Hippocampal formation (tissue), 2 donors: ENCODE measurements at places on chromosomes 6 and 20.

DNA sequence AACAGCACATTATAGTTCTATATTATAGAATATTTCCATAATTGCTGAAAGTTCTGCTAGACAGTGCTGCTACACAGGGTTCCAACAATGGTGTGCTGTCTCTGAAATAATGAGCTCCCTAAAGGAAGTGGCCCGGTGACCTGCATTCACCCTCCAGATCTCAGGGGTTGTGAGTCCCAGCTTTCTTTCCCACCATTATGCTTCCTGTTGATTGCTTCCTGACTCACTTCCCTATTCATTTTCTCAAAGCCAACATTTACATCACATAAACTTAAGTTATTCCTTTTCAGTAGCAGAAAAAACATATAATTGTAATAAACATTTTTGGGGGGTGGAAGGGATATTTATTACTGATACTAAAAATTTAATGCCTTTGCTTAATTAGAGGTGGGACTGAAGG lies 12.9 kb upstream of the CCN6 start:
- no peak for DNase-seq

GRCh38 chr6:169141671-169142537 lies 111.7 kb downstream of the THBS2 start:
- DNase-seq = peak; percentile 48

DNA sequence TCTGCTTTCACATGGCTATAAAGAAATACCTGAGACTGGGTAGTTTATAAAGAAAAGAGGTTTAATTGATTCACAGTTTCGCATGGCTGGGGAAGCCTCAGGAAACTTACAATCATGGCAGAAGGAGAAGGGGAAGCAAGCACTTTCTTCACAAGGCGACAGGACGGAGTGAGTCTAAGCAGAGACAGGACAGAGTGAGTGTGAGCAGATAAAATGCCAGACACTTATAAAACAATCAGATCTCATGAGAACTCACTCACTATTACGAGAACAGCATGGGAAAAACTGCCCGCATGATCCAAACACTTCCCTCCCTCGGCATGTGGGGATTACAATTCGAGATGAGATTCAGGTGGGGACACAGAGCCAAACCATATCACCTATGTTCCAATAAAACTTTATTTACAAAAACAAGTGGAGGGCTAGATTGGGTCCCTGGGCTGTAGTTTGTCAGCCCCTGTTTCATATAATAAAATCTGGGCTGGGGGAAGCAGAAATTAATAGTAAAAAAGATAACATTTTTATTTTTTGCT lies 37.1 kb upstream of the CTAGE9 start:
- no peak for DNase-seq

- DNase-seq = no peak
Observed at GRCh38 chr6:68233623-68234022, 401.5 kb upstream of the ADGRB3 start.

DNA sequence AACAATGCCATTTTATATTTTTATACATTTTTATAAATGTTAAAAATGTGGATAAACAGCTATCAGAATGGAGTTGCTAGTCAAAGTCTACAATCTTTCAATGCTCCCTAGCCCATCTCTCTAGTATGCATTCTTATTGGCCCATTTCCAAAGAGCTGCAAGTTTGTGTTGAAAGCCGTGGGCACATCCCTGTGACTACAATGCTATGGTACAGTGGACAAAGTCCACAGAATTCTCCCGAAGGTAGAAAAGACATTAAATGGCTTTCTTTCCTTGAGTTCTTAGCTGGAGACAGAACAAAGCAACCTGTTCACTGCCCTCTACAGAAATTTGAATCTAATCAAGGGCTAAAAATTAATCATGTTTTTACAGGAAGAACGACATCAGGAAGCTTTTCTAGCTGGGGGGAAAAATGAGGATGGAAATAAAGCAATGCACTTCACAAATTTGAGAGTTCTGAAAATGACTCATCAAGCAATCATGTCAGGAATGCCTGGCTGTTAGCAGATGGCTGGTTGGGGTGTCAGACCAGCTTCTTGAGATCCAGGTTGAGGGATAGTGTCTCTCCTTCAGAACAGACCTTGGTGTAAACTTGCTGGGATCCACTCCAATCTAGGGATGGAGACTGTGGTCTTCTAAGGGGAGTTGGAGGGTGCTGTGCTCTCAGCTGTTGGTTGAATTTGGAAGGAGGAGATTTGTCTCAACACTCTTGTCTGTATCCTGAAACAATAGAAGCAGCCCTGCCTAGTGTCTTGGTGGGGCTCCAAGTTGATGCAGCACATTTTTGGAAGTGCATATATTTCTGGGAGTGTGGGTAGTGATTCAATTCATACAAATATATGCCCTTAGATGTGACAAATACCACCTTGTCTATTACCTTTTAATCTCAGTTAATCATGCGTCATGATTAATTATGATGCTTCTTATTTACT lies 143.4 kb upstream of the PHACTR1 start:
- DNase-seq = no peak
